Suprapubic skin (tissue), 4 donors: ENCODE measurements at places on chromosomes 1 and 21. TPM values are rescaled to one million over a fixed set of nuclear protein-coding genes. Genes with fewer than 3 reads are reported as not detected.

DNA sequence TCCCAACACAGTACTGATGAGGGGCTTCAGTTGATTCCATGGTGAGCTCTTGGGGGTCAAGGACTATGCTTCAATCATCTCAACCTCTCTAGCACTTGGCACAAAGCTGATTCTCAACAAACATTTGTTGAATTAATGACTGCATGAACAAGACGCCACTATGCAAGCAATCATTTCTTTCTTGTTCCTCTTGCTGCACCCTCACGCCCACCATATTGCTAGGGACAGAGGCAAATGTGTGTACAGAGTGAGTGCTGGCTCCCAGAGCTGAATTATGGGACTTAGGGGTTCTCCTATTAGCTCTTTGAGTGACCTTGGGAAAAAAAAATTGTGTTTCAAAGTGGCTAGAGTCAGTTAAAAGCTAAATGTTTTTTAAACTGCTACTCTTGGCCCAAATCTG, 2.5 kb downstream of the ADAR start:
- no peaks in the 10 kb centered on the region for H3K27me3 ChIP-seq
- H3K27ac ChIP-seq, result no peak overlapping the region
- no peak for DNase-seq
- no peak overlapping the region for H3K4me3 ChIP-seq
- peaks cover 23% of the 10 kb centered on the region for H3K36me3 ChIP-seq

Gene NID1
- 27.9 TPM for total RNA-seq

DNA sequence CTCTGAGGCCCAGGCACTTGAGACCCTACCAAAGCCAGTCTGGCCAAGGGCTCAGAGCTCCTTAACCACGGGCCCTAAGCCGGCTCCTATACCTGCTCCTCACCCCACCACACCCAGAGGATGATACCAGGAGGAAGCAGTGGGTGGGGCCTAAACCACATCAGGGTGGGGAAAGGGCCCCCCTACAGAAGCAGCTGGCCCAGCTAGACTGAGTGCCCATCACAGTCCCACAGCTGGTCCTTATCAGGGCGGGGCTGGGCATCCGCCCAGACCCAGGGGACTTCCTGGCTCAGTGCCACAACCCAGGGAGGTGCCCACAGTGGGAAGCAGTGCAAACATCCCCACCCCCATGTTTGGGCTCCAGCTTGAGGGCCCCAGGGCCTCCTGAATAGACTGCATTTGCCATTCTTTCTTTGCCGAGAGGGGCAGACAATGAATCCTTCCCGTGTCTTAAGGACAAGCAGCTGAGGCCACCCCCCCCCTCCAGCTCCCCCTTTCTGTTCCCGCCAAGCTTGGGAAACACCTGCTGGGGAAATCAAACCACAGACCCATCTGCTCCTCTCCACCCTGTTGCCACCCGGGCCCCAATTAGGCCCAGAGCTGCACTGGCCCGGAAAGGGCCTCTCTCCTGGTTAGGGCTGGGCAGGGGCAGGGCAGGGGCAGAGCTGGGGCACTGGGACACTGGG, 6.2 kb downstream of the E2F2 start:
- H3K4me1 ChIP-seq, result peaks cover 57% of the 10 kb centered on the region
- DNase-seq, result no peak
- no peak overlapping the region for H3K27ac ChIP-seq
- no peaks in the 10 kb centered on the region for H3K36me3 ChIP-seq
- H3K27me3 ChIP-seq, result no peaks in the 10 kb centered on the region

Gene RHBDL2
- total RNA-seq, result 10.9 TPM

DNA sequence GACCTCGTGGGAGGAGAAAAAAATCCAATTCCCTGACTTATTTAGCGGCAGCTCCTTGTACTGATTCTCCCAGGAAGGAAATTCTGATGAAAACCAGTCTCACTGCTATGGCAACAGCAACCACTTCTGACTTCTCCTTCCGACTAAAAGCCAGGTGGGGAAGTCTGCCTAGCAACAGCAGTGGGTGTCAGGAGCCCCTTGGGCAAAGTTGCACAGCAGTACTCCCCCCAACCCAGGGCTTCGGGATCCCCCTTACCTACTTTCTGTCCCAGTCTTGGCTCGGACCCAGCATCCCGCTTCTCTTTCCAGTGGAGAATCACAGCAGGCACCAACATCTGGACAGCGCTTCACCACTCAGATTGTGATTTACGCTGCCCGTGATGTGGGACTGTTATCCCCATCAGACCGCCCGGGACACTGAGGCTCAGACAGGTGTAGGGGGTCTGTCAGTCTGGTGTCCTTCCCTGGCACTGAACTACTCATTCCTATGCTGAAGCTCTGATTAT, 24.6 kb downstream of the NKAIN1 start:
- H3K27me3 ChIP-seq, result peaks cover 6% of the 10 kb centered on the region
- H3K27ac ChIP-seq, result no peak overlapping the region
- no peaks in the 10 kb centered on the region for H3K36me3 ChIP-seq

GRCh38 chr1:220341126-220341525, 68.9 kb upstream of the RAB3GAP2 start:
- no peaks in the 10 kb centered on the region for H3K36me3 ChIP-seq
- no peaks in the 10 kb centered on the region for H3K4me1 ChIP-seq
- no peak overlapping the region for H3K4me3 ChIP-seq
- H3K27me3 ChIP-seq, result no peaks in the 10 kb centered on the region
- no peak for DNase-seq
- H3K27ac ChIP-seq, result no peak overlapping the region
